Mesothelial cell of epicardium (in vitro differentiated cells): ENCODE measurements at places on chromosomes 1 and 21. TPM values are rescaled to one million over a fixed set of nuclear protein-coding genes. Genes with fewer than 3 reads are reported as not detected.
A peak's percentile ranks its signal among the peaks of the same experiment; 100 is the strongest.

GRCh38 chr1:26184883-26185282 lies 5.5 kb upstream of the CATSPER4 start:
- no peak overlapping the region for H3K27ac ChIP-seq
- no peak overlapping the region for H3K4me3 ChIP-seq
- no peaks in the 10 kb centered on the region for H3K27me3 ChIP-seq

GBP4 gene
- total RNA-seq = 4.8 to 6.7 TPM (median 5.5 TPM) in 3 replicates

GPR37L1 gene
- total RNA-seq = 0.07 to 0.11 TPM (median 0.09 TPM) in 3 replicates

- H3K36me3 ChIP-seq = peaks cover 31% of the 10 kb centered on the region
- no peak overlapping the region for H3K4me3 ChIP-seq
- H3K27me3 ChIP-seq = no peaks in the 10 kb centered on the region
- H3K4me1 ChIP-seq = no peaks in the 10 kb centered on the region
- H3K27ac ChIP-seq = no peak overlapping the region
- DNase-seq = no peak
These were observed 21.3 kb upstream of the OLFML3 start for GRCh38 chr1:113957984-113958383.

- no peaks in the 10 kb centered on the region for H3K27me3 ChIP-seq
- peaks cover 30% of the 10 kb centered on the region for H3K4me1 ChIP-seq
- no peak overlapping the region for H3K4me3 ChIP-seq
These were observed 178.8 kb downstream of the NRIP1 start for GRCh38 chr21:14886001-14886400.

OR2T1 gene
- total RNA-seq = not detected in 3 replicates

- peaks cover 2% of the 10 kb centered on the region for H3K36me3 ChIP-seq
- DNase-seq = no peak
- H3K4me1 ChIP-seq = no peaks in the 10 kb centered on the region
- no peak overlapping the region for H3K27ac ChIP-seq
- no peak overlapping the region for H3K4me3 ChIP-seq
These were observed 324.8 kb downstream of the RWDD3 start for GRCh38 chr1:95558791-95559190.

GRCh38 chr21:41160036-41160435 lies 7.9 kb upstream of the BACE2 start:
- no peak for DNase-seq
- H3K4me1 ChIP-seq = no peaks in the 10 kb centered on the region
- no peak overlapping the region for H3K27ac ChIP-seq
- no peak overlapping the region for H3K4me3 ChIP-seq

- peaks cover 3% of the 10 kb centered on the region for H3K36me3 ChIP-seq
- no peaks in the 10 kb centered on the region for H3K27me3 ChIP-seq
- no peak for DNase-seq
These were observed 12.5 kb upstream of the FAM76A start for GRCh38 chr1:27713139-27713725.

COL8A2 gene
- total RNA-seq = 9.0 to 10.5 TPM (median 10.4 TPM) in 3 replicates

DNA sequence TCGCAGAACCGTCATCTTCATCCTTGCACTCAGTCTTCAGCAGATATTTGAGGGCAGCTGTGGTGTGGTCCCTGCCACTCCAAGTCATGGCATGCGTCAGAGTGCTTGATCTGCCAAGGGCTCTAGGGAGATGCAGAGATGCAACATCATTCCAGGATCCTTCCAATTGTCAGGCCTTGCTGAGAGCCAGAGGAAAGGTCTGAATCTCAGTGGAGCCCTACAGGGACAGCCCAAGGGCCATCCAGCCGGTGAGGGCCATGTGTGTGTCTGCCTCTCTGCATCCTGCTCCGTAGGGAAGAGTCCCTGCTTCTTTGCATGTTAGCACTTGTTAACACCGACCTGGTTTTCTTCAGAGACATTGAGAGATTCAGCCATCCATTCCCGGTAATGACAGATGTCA lies 17.6 kb downstream of the MAPKAPK2 start:
- H3K4me3 ChIP-seq = no peak overlapping the region
- H3K27ac ChIP-seq = no peak overlapping the region

DNA sequence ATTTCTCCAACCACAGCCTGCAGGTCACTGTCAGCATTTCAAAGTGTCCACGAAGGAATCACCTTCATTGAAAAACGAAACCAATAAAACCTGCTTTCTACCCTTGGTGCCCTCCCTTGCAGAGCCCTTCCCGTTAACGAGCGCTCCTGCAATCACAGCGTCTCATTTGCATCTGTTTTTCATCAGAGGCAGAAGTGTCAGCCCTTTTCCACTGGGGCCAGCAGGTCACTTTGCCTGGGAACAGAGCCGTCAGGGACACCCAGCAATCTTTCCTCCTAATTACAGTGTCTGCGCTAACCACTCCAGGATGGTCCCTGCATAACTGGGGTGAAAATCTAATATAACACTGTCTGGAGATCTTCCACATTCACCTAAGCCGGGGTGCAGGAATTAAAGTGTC lies 85.3 kb downstream of the PSMG1 start:
- H3K4me1 ChIP-seq = peaks cover 16% of the 10 kb centered on the region
- no peak overlapping the region for H3K27ac ChIP-seq
- no peaks in the 10 kb centered on the region for H3K36me3 ChIP-seq
- no peak for DNase-seq

DNA sequence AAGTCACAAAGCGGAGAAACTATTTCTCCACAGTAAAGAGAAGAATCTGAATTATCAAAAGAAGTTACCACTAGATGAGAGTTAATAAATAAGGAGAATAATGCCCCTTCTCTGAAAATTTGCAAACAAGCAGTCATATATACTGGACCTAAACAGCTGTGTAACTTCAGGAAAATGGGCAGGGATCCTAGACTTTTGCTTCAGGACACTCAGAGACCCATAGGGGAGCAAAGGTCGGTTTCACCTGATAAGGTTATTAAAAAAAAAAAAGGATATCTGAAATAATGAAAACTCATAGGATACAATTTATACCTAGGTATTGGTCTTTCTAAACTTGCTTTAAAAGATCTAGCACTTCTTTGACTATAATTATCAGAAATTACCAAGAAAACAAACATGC lies 191.4 kb downstream of the KCNH1 start:
- no peak for DNase-seq
- no peak overlapping the region for H3K4me3 ChIP-seq
- H3K4me1 ChIP-seq = no peaks in the 10 kb centered on the region

DNA sequence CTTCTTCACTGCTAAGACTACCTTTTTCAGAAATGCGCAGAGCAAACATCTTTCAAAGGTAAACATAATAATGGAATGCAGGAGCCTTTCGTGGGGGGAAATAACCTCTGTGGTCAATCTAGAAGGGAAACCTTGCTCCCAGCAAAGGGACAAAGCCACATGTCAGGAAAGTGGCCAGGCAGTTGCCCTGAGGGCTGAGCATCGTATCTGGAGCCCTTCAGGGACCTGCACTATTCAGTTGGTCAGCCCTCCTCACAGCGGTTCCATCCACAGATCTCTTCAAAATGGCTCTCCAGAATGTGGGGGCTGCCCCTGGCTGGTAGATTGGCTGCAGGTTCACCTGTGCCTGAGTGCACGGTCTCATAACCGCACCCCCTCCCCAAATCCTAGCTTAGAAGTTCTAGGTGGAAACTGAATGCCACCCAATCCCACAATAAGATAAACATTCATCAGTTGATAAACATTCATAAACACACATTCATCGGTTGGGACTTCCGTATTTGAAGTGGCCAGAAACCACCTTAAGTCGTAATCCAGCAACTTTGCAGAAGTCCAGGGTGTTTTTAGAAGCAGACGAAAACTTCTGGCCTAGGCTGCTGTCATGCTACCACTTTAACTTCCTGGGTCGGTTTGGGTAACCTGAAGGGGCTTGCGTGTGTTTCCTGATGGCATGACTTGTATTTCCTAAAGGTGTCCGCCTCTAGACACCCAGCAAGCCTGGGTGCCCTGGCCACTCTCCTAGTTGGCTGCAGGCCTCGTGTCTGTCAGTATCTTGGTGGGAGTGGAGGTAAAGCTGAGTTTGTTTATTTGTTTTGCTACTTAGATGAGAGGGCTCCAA lies 50.5 kb downstream of the RASSF5 start:
- peaks cover 22% of the 10 kb centered on the region for H3K27me3 ChIP-seq
- no peak for DNase-seq
- peaks cover 47% of the 10 kb centered on the region for H3K4me1 ChIP-seq
- no peaks in the 10 kb centered on the region for H3K36me3 ChIP-seq
- H3K4me3 ChIP-seq = peak overlapping the region; percentile 66
- H3K27ac ChIP-seq = no peak overlapping the region
